Articular chondrocyte of knee joint (primary cell): ENCODE measurements at places on chromosomes 4 and X. TPM values are rescaled to one million over a fixed set of nuclear protein-coding genes. Genes with fewer than 3 reads are reported as not detected.

The AMMECR1 gene
- total RNA-seq: 8.8 and 9.0 TPM in 2 replicates

The CENPVL1 gene
- total RNA-seq: not detected in 2 replicates

The SYNPO2 gene
- total RNA-seq: 4.2 and 6.4 TPM in 2 replicates

The MAB21L2 gene
- total RNA-seq: 27.1 and 31.0 TPM in 2 replicates

The HOPX gene
- total RNA-seq: 1.6 and 5.6 TPM in 2 replicates

The FAM236A gene
- not detected in 2 replicates for total RNA-seq

The FAM13A gene
- 32.4 and 38.0 TPM in 2 replicates for total RNA-seq

The VSIG4 gene
- total RNA-seq: not detected in 2 replicates

The XK gene
- total RNA-seq: 0.13 and 0.22 TPM in 2 replicates

The LNX1 gene
- total RNA-seq: 70.7 and 72.5 TPM in 2 replicates

The FOXR2 gene
- not detected in 2 replicates for total RNA-seq

The MTMR1 gene
- total RNA-seq: 19.1 and 20.9 TPM in 2 replicates

The POU4F2 gene
- total RNA-seq: not detected in 2 replicates

The NOCT gene
- 14.9 and 18.5 TPM in 2 replicates for total RNA-seq

The TXK gene
- total RNA-seq: 0.13 and 0.54 TPM in 2 replicates

The NXF2 gene
- not detected in 2 replicates for total RNA-seq

The TEC gene
- total RNA-seq: 0.91 and 1.8 TPM in 2 replicates

The CITED1 gene
- total RNA-seq: 0.13 TPM in 1 of 2 replicates, not detected in the other
